GM12878 (cell line): ENCODE measurements at places on chromosomes 7 and 10. TPM values are rescaled to one million over a fixed set of nuclear protein-coding genes. Genes with fewer than 3 reads are reported as not detected.

FAM131B gene
- total RNA-seq = 0.05 and 0.13 TPM in 2 replicates

FAM25G gene
- total RNA-seq = not detected in 2 replicates

IDI2 gene
- not detected in 2 replicates for total RNA-seq

ZDHHC6 gene
- 28.3 and 30.9 TPM in 2 replicates for total RNA-seq

AKR1C4 gene
- total RNA-seq = not detected in 2 replicates

CAV2 gene
- total RNA-seq = 1.8 and 2.7 TPM in 2 replicates

SIRT1 gene
- 12.0 and 14.2 TPM in 2 replicates for total RNA-seq

SEMA4G gene
- 0.19 and 0.23 TPM in 2 replicates for total RNA-seq

IFIT1B gene
- total RNA-seq = not detected in 2 replicates

GJD4 gene
- total RNA-seq = not detected in 2 replicates

LRRC17 gene
- total RNA-seq = 0.19 TPM in 1 of 2 replicates, not detected in the other

PRSS37 gene
- total RNA-seq = not detected in 2 replicates

DNA sequence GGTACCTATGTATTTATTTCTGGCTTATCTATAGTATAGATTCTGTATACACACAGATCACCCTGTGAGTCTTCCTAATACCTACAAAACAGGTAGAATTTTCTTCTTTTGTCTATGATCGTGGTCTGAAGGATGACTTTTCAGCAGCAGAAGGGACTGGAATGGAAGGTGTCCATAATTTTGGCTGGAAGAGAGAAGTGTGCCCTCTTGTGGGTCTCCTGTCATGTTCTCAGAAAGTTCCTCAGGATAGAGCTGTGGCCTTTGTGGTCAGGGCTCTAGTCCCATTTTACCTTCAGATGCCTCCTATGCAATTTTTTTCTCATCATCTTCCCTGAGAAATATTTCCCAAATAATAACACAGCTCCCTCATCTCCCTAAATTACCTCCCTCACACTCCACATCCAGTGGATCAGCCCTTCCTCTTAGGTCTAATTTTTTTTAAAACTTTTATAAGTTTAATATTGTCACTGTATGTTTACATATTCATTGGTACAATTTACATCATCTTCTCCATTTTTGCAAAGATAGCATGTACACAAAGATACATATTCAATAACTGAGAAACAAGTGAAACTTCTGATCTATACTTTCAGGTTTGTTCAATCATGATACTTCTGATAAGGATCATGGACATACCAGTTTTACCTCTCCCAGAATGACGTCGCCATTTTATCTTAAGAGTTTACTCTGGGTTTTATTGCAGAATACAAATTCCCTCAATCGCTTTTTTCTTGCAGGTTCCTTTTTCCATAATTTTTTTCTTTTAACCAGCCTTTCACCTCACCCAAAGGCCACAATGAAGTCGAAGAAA, 112.7 kb downstream of the REEP3 start:
- DNase-seq = no peak

- DNase-seq = no peak
Measured at GRCh38 chr7:93941945-93942344, 20.4 kb downstream of the GNG11 start.

DNA sequence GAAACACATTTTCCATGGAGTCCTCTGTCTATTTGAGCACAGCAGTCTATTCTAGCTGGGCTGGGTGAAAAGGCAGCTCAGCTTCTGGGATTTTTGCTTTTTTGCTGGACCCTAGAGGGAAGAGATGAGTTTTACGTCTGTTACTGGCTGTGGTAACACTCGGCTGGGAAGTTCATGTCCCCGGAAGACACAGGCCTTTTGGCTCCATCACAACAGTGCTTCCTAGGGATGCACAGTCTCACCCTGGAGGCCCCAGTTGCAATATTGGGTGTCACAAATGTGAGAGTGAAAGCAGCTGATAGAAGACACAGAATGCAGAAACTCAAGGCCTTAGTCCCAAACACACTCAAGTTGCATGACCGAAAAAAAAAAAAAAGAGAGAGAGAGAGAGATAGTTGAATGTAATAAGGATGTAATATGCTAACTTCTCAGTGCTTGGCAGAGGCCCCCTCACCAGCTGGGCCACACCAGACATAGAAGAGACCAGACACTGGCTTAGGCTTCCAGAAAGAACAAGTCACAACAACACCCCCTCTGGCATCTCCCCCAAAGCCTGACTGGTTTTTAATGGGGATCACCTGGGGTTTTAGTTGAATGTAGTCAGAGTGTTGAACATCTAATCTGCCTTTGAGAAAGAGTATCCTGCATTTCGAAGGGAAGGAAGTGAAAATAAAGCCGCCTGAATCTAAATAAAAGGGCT, 545.4 kb upstream of the FZD8 start:
- DNase-seq = no peak

DNA sequence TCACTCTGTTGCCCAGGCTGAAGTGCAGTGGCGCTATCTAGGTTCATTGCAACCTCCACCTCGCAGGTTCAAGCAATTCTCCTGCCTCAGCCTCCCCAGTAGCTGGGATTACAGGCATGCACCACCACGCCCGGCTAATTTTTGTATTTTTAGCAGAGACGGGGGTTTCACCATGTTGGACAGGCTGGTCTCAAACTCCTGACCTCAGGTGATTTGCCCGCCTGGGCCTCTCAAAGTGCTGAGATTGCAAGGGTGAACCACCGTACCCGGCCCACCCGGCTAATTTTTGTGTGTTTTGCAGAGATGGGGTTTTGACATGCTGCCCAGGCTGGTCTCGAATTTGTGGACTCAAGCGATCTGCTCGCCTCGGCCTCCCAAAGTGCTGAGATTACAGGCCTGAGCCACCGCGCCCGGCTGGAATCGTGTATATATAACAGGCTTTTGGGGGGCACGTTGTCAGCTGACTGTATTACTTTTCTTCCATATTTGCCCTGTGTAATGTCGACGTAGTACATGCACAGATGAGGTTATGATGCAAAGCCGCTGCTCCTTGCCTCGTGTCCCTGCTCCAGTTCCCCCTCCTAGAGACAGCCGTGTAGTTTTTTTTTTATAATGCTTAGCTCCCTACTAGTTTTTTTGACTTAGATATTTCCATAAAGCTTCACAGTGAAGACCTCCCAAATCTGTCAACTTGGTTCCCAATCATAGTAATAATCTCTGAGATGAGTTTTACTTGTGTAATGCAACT, 883 bp upstream of the TRA2A start:
- no peak for DNase-seq

DNA sequence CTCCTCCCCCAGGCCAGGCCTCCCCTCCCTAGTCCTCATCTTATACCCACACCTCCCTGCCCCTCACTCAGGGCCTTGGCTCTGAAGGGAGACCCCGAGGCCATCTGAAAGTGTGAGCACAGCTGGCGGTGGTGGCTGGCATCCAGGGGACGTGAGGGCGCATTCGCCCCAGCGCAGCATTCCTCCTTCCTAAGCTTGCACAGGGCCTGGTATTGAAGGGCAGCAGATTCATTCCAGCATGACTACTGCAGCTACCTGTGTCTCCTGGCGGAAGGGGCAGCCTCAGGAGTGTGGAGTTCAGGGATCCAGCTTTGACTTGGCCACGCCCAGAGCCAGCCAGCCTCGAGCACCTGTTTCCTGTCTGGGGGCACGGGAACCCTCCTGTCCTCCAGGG, 72.6 kb downstream of the PARP12 start:
- no peak for DNase-seq

- DNase-seq = no peak
Measured at GRCh38 chr7:36535866-36536664, 146.4 kb downstream of the ANLN start.

GRCh38 chr7:144534196-144534595, 130.7 kb upstream of the NOBOX start:
- no peak for DNase-seq

DNA sequence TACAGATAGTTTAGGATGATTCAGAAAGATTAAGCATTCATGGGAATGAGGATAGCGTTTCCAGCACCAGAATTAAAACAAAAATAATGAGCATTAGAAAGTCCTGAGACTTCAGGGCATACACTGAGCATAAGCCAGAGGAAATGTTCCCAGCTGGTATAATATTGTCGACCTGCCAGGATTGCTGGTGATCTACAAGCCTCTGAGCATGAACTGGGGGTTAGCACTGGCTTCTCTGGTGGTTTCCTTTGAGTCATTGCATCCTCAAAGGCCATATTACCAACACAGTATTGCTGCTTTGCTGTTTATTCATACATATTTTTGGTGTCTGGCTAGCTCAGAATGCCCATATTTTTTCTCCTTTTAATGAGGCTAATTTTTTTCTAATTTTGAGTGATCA, 10.7 kb upstream of the ATRNL1 start:
- DNase-seq = no peak

GRCh38 chr7:107318523-107319160, 149.8 kb downstream of the HBP1 start:
- DNase-seq = no peak

- DNase-seq = no peak
Measured at GRCh38 chr10:62433181-62433692, 59.1 kb downstream of the ZNF365 start.

DNA sequence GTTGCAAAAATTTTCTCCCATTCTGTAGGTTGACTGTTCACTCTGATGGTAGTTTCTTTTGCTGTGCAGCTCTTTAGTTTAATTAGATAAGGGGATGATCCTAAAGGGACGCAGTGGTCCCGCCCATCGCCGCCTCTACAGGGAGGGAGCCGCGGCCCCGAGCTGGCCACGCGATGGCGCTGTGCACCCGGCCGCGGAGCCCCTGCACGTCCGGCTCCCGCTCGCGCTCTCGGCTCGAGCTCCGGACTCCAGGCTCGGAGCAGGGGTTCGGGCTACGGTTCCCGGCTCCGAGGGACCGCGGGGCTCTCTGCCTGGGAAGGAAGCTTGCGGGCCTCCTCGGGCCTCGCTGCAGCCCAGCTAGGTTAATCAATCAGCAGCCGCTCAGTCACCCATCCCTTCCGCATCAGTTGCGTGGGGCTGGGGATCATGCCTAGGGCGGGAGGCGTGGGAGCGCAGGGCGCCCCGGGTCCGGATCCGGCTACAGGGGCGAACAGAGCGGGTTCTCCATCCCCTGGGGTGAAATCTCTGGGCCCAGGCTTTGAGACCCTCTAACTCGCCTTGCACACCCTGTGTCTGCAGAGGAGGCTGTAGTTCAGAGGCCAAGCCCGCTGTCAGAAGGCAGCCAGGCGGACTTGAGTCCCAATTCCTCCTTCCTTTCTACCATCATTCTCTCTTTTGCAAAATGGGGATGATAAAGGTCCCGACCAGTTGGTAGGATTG, 97.9 kb downstream of the WDR11 start:
- DNase-seq = no peak

DNA sequence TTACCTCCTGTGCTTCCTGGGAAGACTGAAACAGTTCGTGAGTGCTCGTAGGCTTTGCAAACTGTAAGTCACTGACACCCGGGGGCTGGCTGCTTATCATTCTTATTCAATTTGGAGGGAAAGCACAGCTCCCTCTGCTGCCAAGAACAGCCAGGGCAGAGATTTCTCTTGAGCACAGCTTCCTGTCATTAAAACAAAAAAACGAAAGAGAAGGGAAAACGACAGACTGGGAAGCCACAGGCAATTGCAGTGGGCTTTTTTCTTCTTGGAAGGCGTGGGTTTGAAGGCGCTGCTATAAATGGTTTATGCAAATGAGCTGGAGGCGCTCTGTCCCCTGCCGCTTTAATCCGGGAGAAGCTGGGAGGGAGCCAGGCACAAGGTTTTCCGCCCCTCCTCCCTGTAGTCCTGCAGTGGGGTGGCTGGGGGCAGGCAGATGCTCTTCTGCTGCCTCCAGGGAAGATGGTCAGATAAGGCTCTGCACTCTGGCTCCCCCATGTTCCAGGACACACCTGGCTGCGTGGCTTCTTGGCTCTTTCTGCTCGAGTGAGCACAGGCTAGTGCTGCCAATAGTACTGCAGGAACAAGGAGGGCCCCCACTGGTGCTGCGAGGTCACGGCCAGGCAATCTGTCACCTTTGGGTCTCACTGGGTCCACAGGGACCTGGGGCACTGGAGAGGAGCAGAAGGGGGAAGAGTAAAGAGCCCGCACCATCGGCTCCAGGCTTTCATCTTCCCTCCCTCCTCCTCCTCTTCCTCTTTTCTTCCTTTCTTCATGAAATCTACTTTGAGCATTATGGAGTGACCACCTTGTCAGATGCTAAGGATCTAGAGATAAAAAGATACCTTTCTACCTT, 49.5 kb downstream of the NEURL1 start:
- DNase-seq = peak; percentile 13

GRCh38 chr10:100982916-100983830, 4.1 kb downstream of the MRPL43 start:
- DNase-seq = no peak

DNA sequence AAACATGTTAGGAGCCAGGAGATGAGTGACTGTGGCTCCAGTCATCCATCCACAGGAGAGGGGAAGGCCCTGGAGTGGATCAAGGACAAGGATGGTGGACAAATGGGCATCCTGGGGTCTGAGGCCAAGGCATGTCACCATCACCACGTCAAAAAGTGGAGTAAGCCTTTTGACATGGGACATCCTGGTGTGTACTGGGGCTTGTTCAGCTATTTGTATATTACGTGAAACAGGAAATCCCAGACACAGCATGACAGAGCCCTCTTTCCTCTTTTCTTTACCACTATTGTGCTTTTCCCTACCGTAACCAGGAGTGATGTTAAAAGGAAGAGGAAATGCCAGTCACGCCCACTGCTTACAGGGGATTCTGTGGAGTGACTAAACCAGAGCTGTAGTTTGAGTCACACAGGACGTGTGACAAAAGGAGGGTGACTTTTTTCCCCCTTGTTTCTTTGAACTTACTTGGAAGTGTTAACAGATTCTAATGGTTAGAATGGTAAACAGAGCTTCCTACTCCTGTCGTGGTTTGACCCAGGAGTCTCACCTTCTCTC, 15.4 kb downstream of the ACSL5 start:
- DNase-seq = peak; percentile 59

GRCh38 chr7:131100357-131101054, 227.2 kb upstream of the MKLN1 start:
- no peak for DNase-seq

- DNase-seq = no peak
Measured at GRCh38 chr7:132402751-132403245, 173.5 kb downstream of the PLXNA4 start.

- no peak for DNase-seq
Measured at GRCh38 chr10:133154411-133154810, 5.6 kb upstream of the KNDC1 start.

- no peak for DNase-seq
Measured at GRCh38 chr10:130999376-131000202, 311.9 kb downstream of the TCERG1L start.

DNA sequence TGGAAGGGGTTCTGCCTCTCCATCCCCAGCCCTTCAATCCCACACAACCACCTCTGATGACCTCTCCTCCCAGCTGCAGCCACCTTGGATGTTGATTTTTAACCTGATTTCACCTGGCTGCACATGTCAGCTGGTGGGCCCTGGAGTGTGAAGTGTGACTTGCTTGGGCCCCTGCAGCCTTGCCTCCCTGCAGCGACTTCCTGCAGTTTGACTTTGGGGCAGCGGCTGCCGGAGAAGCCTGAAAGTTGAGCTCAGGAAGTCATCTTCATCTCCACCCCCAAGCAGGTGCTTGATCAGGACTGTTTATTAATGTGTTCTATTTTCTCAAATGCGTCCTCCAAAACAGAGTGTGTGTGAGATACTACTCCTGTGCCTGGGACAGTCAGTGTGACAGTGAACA, 675.2 kb upstream of the GALNT17 start:
- no peak for DNase-seq

DNA sequence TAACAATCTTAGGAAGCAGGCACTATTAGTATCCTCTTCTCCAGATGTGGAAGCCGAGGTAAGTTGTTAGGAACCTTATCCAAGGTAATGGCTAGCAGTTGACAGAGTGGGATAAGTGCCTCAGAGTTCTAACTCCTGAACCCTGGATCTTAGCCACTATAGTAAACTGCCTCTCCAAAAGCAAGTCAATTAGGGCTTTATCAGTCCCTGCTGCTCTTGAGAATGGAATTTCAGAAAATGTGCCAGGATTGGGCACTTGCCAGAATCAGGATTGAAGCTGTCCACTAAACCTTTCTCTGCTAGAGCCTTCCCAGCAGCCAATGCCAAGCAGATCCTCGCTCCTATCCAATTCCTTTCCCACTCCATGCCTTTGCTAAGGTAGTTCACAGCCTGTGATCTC, 777.5 kb upstream of the POM121L12 start:
- no peak for DNase-seq
